IMR-90 (cell line): ENCODE measurements at places on chromosomes 1 and 21. TPM values are rescaled to one million over a fixed set of nuclear protein-coding genes. Genes with fewer than 3 reads are reported as not detected.

Gene DDAH1
- 94.5 and 108 TPM in 2 replicates for total RNA-seq

Gene OR2T2
- total RNA-seq = not detected in 2 replicates

Gene C1orf115
- under 0.01 and 0.18 TPM in 2 replicates for total RNA-seq

Gene SPRR2G
- not detected in 2 replicates for total RNA-seq

Gene STYXL2
- total RNA-seq = not detected in 2 replicates
